ENCODE measurements at places on chromosomes 13 and 19.

DNA sequence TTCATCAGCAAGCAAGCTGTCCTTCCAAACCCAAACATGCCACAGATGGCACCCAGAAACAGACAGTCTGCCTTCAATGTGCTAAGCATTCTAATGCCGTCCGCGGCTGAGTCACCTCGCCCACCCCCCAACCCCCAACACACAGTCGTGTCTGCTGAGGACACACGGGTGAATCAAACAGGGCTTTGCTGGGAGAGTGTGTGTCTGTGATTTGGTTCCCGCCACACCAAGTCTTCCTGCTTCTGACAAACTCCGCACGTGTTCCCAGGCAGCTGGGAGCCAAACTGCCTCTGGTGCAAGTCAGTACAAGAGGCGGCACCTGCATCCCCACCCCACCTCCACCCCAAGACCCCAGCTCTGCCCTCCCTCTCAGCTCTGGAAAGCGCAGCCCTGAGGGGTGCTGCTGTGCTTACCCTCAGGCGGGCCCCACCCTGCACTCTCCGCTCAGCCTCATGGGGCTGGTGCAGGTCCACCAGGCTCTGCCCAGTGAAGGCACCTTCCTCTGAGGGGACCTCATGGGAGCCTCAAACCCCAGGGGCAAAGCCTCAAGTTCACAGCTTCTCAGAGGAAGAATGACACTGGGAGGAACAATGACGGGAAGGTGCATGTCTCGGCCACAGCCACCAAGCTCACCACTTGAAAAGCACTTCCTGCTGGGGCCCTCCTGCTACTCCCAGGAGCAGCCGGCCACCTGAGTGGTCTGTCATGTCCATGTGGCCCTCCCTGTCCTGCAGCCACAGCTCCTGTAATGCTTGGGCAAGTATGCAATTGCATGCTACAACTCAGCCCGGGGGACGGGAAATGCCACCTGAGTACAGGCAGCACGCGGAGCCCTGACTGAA lies 15.0 kb upstream of the SLC35E1 start:
- peak; percentile 34 for DNase-seq

DNA sequence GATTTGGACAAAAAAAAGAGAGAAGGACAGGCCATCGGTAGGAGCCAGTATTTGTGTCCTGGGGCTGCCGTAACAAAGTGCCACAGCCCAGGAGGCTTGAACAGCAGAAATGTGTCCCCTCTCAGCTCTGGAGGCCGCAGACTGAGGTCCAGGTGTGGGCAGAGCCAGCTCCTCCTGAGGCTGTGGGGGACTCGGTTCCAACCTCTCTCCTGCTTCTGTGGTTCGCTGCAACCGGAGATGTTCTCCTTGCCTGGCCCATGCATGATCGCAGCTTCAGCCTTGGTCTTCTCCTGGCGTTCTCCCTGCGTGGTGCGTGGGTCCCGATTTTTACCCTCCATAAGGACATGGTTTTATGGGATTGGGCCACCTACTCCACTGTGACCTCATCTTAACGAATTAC lies 85.9 kb upstream of the SOX1 start:
- DNase-seq = no peak

DNA sequence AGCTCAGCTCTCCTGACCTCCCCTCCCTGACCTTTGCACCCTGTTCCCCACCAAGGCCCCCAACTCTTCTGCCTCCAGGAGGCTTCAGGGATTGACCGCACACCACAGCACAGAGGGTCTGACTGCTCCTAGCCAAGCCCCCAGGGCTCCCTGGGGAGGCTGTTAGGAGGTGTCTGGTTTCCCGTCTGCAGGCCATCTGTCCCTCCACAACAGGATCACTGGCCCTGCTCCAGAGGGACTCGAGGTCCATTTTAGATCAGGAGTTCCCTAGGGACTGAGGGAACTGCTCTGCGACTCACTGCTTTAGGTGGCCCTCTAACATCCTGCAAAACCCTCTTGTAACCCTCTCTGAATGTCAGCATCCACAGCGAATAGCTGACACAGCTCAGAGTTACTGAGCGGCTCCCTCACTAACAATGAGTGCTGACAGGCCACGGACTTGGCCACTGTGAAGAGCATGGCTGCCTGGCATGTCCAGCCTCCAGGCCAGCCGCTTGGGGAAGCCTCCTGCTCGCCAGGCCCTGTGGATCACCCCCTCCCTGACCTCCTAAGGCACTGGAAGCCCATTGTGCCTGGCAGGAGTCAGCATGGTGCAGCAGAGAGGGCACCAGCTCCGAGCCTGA lies 17.7 kb downstream of the GRIK5 start:
- DNase-seq = peak; percentile 54

DNA sequence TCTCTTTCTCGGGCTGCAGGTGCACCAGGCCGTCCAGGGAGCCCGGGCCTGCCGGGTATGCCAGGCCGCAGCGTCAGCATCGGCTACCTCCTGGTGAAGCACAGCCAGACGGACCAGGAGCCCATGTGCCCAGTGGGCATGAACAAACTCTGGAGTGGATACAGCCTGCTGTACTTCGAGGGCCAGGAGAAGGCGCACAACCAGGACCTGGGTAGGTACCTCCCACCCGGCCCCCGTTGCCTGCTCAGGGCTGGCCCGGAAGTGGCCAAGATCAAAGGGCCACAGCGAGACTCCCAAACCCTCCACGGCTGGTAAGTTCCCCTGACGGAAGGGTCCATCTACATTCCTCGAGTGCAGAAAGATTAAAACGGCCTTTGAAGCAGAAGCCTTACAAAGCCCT lies 55.1 kb downstream of the RAB20 start:
- DNase-seq = no peak

- DNase-seq = no peak
Measured at GRCh38 chr13:94798738-94799137, 86.4 kb upstream of the SOX21 start.

- DNase-seq = no peak
Measured at GRCh38 chr13:48072787-48073186, 22.1 kb downstream of the MED4 start.

DNA sequence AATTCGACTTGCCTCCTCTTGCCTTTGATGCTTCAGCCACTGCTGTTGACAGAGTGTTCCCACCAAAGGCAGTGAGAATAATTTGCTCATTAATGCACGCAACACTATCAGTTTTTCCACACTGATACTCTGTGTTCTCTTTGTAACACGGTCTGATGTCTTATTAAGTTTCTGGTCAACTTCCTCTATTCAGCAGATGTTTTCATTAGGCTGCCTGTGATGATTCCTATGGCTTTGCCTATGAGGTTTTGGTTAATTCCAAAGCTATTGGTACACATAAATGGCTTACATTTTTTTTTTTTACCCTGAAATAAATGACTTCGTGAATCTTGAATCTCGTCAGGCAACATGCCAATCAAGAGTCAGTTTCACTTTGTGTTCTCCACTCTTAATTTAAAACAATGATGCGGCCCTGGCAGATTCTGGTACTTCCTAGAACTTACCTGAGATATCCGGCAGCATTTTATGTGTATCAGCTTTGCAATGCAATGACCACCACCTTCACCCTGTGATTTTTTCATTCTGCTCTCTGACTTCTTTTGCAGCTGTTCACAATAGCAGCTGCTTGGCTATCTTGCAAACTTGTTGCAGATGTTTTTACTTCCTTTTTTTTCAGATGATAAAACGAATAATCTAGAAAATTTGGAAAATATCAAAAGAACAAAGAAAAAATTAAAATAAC lies 27.5 kb upstream of the KL start:
- DNase-seq = no peak

GRCh38 chr19:1469255-1470054 lies 9.6 kb downstream of the C19orf25 start:
- DNase-seq = no peak

- no peak for DNase-seq
Measured at GRCh38 chr13:26477681-26478080, 79.8 kb upstream of the WASF3 start.

DNA sequence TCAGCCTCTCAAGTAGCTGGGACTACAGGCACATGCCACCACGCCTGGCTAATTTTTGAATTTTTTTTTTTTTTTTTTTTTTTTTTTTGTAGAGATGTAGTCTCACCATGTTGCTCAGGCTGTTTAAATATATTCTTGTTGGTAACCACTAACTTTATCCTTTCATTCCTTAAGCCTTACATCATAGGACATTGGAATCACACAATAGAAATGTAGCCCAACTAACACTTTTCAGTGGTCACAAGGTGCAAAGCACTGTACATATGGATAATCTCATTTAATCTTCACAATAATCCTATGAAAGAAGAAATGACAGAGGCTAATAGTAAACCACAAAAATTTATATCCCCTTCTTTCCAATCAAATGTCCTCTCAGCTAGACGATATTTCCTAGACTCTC lies 417.8 kb upstream of the DACH1 start:
- no peak for DNase-seq

DNA sequence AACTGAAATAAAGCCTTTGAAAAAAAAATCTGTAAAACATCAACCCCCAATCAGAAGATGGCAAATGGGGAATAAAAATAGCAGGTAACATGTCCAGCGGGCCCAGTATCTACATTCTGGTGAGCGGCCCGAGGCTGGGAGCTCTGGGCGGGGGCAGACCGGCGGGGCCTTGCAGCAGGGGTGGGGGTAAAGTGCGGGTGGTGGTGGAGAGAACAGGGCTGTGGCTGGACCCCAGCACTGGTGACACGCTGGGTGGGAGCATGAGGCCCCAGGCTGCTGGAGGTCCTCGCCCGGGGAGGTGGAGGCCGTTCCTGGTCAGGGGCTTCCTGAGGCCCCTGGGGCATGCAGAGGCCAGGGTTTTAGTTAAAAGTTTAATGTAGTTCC lies 1.7 kb downstream of the CAPS start:
- no peak for DNase-seq

DNA sequence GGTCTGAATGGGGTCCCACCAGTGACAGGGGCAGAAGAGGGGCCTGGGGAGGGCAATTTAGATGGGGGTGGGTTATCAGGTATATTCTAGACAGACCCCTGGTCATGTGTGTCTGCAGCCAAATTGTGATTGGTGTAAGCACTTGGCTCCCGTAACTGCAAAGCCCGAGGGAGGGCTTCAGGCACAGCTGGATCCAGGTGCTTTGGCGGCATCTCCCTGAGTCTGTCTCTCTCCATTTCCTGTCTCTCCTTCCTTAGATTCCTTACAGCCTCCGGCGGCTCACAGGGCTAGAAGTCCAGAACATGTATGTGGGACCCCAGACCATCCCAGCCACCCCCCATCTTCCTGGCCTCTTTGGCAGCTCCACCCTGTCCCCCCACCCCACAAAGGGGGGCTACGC lies 31.4 kb downstream of the DHX34 start:
- DNase-seq = no peak

- no peak for DNase-seq
Measured at GRCh38 chr13:24557081-24557480, 44.5 kb upstream of the PARP4 start.

GRCh38 chr13:51036418-51036817 lies 74.7 kb downstream of the C13orf42 start:
- no peak for DNase-seq

GRCh38 chr19:29277102-29277501 lies 64.2 kb upstream of the UQCRFS1 start:
- no peak for DNase-seq

- no peak for DNase-seq
Measured at GRCh38 chr19:53853707-53854106, 14.0 kb upstream of the MYADM start.

- no peak for DNase-seq
Measured at GRCh38 chr13:103815619-103816018, 749.4 kb upstream of the SLC10A2 start.

GRCh38 chr13:102376318-102376717 lies 25.5 kb downstream of the FGF14 start:
- DNase-seq = no peak

GRCh38 chr19:10566658-10567410 lies 1.0 kb upstream of the KRI1 start:
- no peak for DNase-seq

- DNase-seq = no peak
Measured at GRCh38 chr13:45527699-45528462, 63.1 kb downstream of the COG3 start.

DNA sequence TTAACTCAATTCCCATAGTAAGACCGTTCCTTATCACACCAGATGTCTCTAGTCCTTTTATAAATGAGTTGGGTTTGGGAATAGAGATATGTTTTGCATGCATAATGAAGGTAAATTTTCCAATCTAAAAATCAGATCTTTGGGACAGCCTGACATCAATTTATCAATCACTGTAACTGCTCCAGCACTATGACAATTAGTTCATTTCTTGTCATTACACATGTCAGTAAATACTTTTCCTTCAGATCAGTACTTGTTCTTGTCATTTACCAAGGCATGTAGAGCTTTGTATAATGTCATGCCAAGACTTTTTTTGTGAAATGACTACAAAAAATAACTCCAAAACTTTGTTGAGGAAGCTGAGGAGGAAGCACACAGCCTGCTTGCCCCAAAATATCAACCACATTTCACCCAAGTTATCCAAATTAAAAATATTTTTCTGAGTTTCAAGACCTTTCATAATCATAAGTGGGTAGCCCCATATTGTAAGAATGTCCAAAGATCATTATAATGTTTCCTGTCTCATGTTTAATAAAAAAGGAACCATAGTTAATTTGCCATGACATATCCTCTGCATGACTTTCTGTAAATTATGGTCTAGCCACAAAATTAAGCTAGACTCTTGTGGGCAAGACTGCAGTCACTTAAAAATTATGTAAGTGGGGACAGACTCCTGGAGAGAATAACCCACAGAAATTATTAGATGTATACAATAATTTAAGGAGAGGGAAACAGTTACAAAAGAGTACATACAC lies 586.8 kb downstream of the TBC1D4 start:
- no peak for DNase-seq

DNA sequence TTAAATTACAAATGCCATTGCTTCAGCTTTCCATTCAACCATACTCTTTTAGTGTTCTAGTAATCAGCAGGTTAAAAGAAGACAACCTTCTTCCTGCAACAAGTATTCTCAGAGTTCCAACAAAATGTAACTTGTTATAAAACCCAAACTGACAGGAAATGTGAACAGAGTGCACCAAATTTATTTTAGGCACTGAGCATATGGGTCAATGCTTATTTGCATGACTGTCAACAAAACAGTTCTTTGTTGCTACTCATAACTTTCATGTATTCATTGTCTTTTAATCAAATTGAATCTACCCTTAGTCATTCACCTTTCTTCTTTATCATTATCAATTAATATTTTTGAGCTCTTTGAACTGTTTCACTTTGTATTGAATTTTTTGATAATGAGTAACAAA lies 554.1 kb downstream of the DACH1 start:
- no peak for DNase-seq

All from DMS79 treated with DMSO at 0.1 percent for 48 hours (cell line).